ENCODE measurements at places on chromosomes 1 and 21. TPM values are rescaled to one million over a fixed set of nuclear protein-coding genes. Genes with fewer than 3 reads are reported as not detected.

Gene RIPK4
- 41.0 TPM for total RNA-seq

Gene MNDA
- total RNA-seq: not detected

Gene KIF21B
- total RNA-seq: 0.56 TPM

Gene MIS18A
- 20.1 TPM for total RNA-seq

Gene TRAF5
- total RNA-seq: 0.84 TPM

Gene TIMM17A
- 40.6 TPM for total RNA-seq

Gene CD247
- total RNA-seq: not detected

Data from airway epithelial cell (primary cell).